ENCODE measurements at places on chromosomes 7 and 10. TPM values are rescaled to one million over a fixed set of nuclear protein-coding genes. Genes with fewer than 3 reads are reported as not detected.

DNA sequence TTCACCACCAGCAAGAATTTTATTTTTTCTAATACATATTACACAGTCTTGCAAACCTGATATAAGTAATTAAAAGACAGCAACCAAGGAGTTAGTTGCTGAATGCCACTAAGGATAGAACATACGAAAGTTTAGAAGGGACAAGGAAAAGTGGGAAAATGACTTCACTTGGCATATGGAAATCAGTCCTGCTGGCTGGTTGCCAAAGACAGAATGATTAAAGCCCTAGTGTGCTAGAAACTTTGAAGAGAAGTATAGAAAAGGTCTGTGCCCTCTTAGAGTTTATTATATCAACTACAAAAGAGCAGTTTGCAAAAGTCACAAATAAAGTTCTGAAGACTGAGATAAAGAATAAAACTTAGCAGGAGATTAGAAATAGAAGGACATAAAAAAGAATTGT is 5.8 kb upstream of the YAE1 start:
- ATAC-seq = no peak

DNA sequence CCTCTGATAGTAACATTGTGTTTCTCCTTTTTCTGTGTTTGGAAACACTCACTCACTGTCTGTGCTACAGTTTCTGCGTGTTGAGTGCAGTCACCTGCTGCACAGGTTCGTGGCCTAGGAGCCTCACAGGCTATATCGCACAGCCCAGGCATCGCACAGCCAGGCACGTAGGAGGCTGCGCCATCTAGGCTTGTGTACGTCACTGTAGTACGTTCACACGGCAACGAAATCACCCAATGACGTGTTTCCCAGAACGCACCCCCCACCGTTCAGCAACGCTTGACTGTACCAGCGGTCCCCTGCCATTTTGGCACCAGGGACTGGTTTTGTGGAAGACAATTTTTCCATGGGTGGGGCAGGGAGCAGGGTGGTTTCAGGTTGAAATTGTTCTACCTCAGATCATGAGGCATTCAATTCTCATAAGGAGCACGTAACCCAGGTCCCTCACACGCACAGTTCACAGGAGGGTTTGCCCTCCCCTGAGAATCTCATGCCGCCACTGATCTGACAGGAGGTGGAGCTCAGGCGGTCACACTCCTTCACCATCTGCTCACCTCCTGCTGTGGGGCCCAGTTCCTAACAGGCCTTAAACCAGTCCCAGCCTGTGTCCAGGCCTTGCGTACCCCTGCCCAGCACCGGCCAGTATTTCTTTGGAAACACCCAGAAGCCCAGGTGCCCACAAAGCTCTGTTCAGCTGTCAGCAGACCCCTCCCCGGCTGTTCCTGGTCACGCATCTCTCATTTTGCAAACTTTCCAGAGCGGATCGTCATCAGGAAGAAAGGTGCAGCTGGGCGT is 23.2 kb upstream of the PRKAR1B start:
- ATAC-seq = no peak

- no peak for ATAC-seq
Measured at GRCh38 chr10:32271617-32272016, 75.3 kb downstream of the EPC1 start.

Gene SEM1
- 28.2 TPM for total RNA-seq

DNA sequence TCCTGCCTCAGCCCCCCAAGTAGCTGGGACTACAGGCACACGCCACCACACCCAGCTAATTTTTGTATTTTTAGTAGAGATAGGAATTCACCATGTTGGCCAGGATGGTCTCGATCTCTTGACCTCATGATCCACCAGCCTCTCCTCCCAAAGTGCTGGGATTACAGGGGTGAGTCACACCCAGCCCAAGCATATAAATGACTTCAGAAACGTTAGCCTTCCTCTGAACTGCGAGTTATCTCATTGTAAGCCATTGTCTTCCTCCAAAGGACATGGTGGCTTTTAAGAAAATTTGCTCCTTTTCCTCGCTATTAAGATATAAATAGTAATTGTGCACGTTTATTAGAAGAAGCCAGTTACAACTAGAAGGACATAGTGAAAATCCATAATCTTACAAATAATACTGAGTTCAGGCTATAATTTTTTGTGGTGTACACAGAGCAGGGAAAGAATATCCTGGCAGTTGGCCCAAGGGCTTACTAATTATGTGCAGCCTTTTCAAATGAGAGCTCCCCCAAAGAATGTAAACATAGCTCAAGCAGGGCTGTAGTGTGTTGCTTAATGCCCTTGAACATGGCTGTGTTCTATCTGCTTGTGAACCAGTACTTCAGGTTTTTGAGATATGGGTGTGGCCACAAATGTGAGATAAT is 495.8 kb downstream of the PARD3 start:
- no peak for ATAC-seq

- ATAC-seq = no peak
Measured at GRCh38 chr10:130226012-130226411, 89.8 kb downstream of the GLRX3 start.

- ATAC-seq = no peak
Measured at GRCh38 chr7:83476511-83477050, 172.4 kb downstream of the SEMA3E start.
